ENCODE measurements at places on chromosomes 4 and X.

- no peak for DNase-seq
Measured at GRCh38 chr4:139576219-139576618, 20.2 kb upstream of the SETD7 start.

- no peak for DNase-seq
Measured at GRCh38 chrX:151596282-151596681, 32.8 kb downstream of the PASD1 start.

DNA sequence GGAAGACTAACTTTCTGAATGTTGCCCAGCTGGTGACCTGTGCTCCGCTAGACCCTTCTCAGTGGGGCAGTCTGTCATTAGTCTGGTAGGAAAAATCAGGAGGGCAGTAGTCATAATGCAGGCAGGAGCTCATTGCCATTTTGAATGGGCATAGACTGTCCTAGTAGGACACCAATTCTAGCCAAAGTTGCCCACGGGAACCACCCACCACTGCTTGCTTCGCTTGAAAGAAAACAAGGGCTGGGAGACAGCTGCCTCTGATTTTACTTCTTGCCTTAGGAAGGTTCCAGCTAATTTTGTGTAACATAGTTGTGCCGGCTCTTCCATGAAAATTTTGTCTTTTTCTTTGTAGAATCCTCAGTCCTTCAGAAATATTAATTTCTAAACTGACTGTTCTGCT, 23.3 kb downstream of the HOPX start:
- DNase-seq, result no peak

DNA sequence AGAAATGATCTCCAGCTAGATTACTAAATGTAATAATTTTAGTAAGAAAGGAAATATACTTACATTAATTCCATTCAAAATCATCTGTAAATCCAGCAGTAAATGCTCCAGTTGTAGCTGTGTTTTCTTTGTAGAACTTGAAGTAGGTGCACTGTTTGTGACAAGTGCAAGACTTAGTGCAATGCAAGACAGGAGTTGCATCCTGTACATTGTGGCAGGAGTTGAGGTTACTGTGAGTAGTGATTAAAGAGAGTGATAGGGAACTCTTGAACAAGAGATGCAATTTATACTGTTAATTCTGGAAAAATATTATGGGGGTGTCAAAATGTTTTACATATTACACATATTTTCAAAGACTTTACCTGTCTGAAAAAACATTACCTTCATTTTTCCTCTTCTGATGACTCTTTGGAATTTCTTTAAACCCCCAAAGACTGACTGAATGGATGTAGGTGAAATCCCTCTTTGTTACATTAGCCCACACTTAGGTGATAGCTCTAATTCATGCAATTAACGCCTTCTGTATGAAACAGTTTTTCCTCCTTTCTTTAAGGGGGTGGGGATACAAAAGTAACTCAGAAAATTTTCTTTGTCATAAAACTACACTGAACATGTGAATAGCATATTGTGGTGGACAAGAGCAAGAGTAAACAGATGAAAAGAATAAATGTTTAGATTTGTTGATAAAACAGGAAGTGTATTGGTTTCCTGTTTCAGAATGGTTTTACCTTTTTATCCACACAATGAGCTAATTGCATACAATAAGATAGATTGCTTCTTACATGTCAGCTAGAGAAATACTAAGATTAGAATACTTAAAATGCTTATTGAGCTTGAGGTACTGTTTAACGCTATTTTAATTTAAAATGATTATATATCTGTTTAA, at the start of gene IL2:
IL2 (minus strand) TSS at position 495 of the 886 bp plus-strand sequence; CDS start at position 210, 285 bp downstream.
- no peak for DNase-seq

DNA sequence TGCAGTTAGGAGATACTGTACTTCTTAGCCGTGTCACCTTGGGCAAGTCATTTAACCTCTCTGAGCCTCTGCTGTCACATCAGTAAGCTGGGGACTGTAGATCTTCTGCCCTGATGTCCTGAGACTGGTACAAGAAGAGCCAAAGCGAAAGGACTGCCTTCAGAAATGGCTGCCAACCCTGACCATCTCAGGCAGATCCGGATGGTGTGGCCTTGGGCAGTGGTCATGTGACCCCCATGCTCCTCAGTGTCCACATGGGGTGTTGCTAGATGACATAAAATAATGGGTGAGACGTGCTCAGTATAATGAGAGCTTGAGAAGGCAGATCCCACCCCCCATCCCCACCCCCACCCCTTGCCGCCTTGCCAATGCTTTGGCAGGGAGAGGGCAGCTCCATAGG, 60.4 kb upstream of the MTM1 start:
- DNase-seq, result no peak

DNA sequence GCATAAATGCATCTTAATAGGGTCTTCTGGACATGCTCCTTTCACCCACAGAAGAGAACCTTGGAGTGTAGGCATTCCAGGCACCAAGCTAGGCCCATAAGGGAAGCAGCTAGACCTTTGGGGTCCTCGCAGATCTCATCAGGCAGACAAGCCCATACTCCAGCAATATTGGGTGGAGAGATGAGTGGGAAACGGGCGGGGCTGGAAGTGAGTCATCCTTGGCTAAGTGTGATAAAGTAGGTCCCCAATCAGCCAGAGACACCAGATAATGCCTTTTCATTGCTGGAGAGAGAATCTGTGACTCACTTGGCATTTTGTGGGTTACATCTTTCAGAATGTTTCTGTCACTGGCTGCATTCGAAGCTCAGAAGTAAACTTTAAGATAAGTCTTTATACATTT, 133.3 kb upstream of the MBNL3 start:
- no peak for DNase-seq

- DNase-seq, result no peak
Measured at GRCh38 chr4:41423117-41423516, 114.8 kb upstream of the LIMCH1 start.

DNA sequence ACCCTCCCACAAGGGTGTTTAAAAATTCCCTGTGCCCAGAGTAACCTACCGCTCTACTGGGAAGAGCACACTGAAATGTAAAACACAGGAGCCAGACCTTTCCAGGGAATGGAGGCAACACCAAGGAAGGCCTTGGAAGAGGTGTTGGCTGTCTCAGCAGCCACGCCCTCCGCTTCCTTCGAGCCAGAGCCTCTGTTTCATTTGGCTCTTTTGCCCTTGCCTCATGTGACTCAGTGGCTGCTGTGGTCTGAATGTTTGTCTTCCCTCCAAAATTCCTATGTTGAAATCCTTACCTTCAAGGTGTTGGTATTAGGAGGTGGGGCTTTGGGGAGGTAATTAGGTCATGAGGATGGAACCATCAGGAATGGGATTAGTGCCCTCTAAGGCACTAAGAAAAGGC, 11.3 kb downstream of the SCD5 start:
- DNase-seq, result no peak

GRCh38 chr4:99816545-99817308, at the start of gene DAPP1:
Gene DAPP1, plus strand, starts transcription at chr4:99816827. Its CDS starts 87 bp downstream, at chr4:99816914.
- peak; percentile 74 for DNase-seq

GRCh38 chr4:93317561-93317960, 511.0 kb upstream of the ATOH1 start:
- no peak for DNase-seq

DNA sequence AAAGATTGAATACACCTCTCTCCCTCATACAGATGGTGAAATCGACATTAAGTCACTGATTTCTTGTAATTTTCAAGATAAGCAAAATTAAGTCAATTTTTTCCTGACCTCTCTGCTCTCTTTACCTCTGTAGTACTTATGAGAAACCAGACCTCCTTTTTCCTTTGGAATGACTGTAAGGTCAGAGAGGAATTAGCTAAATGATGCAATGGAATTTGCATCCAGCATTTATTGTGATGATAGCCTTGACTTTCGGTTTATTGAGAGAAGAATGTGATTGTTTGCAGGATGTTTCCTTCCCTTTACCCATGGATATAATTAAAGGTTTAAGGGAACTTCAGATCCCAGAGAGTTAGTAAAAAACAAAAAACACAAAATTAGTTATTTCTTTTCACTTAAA, 22.4 kb downstream of the STK26 start:
- no peak for DNase-seq

Data from activated effector memory CD4-positive, alpha-beta T cell treated with Interleukin-2 at 50 U/mL for 16 hours (primary cell).